Kidney (tissue), 22 donors: ENCODE measurements at places on chromosomes 13 and 19. TPM values are rescaled to one million over a fixed set of nuclear protein-coding genes. Genes with fewer than 3 reads are reported as not detected.

The CFAP97D2 gene
- total RNA-seq, result not detected

The TMEM59L gene
- 5.9 TPM for total RNA-seq

The ZNF296 gene
- 2.1 TPM for total RNA-seq

The C2CD4C gene
- 1.9 TPM for total RNA-seq

DNA sequence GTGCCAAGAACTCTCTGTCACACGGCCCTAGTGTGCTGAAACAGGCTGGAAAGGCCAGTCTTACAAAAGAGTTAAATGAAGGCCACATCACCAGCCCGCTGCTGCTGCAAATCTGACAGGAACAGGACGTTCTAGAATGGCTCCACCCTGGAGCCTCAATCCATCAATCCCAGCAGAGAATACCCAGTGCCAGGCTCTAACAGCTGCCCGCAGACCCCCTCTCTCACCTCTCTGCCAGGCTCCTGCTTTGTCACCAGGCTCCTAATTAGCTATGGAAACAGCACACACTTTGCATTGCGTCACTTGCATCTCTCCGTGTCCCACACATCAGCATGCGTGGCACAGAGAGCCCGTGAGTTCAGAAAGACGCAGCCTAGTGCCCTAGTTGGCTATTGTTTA, 314.1 kb downstream of the FOXO1 start:
- no peak overlapping the region for H3K27ac ChIP-seq
- no peaks in the 10 kb centered on the region for H3K36me3 ChIP-seq
- DNase-seq, result no peak
- H3K4me3 ChIP-seq, result no peak overlapping the region

DNA sequence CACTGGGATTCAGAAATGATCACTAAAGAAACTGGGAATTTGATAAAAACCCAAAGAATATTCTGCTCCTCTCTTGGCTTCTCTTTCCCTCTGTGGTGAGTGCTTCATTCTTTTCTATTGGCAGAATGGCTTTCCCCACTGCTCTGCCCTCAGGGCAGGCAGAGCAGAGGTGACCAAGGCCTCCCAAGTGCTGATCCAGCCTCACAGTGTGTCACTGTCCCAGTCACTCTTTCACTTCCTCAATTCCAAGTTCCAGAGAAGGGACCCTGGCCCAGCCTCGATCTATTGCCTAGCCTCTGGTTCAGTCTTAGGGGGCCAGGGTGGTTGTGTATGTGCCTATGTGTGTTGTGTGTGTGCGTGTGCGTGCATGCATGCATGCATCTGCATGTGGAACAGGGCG, 180.6 kb upstream of the TMTC4 start:
- H3K4me3 ChIP-seq, result no peak overlapping the region
- H3K36me3 ChIP-seq, result no peaks in the 10 kb centered on the region
- H3K27me3 ChIP-seq, result no peaks in the 10 kb centered on the region
- H3K4me1 ChIP-seq, result no peaks in the 10 kb centered on the region
- DNase-seq, result no peak
- no peak overlapping the region for H3K27ac ChIP-seq

DNA sequence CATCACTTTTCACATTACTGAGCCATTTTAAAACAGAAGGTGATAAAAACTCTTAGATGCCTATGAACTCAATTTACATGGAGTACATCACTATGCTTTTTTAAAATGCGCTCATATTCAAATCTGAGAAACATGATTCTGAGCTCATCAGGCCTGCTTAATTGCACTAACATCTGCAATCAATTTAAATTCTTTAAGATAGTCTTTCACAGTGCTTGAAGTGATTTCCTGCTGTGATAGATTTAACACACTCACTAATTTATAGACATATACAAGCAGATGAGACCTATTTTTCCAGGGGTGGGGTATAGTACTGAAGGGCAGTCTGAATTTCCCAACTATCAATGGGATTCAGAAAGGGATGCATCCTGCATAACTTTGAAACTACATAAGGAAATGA, 82.9 kb downstream of the DIAPH3 start:
- no peak for DNase-seq
- no peak overlapping the region for H3K4me3 ChIP-seq
- no peaks in the 10 kb centered on the region for H3K4me1 ChIP-seq
- H3K27me3 ChIP-seq, result no peaks in the 10 kb centered on the region
- H3K27ac ChIP-seq, result no peak overlapping the region

- DNase-seq, result no peak
- H3K4me3 ChIP-seq, result no peak overlapping the region
- H3K27me3 ChIP-seq, result no peaks in the 10 kb centered on the region
- no peaks in the 10 kb centered on the region for H3K4me1 ChIP-seq
These were observed 11.7 kb downstream of the UGGT2 start for GRCh38 chr13:96041326-96042110.

DNA sequence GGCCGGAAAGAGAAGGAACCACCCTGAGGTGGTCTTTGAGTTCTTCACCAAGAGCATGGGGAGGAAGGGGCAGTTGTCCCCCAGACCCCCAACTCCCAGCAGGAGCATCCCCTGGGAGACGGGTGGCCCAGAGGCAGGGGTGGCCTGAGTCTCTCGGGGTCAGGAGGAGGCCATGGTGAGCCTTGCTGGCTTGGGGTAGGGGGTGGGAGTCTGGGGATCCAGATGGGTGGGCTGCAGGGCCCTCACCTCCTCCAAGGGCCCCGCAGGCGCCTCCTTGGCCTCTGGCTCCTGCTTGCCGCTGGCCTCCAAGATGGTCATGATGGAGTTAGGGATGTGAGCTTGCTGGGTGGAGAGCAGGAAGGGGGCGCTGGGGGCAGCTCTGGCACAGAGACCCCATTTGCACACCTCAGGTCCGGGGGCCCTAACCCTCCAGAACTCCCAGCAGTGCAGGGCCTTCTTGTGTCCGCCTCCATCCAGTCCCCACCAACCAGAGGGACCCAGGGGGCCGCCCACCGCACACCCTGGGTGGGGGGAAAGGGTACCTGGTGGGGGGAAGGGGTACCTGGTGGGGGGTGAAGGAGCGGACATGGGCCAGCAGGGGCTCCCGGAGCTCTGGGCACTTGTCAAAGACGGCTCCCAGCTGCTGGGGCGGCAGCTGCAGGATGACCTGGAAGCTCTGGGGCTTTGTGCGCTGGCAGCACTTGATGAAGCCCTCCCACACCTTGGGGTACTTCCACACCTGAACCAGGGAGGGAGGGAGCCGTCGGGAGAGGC, 1.3 kb upstream of the RSPH6A start:
- H3K4me1 ChIP-seq, result no peaks in the 10 kb centered on the region
- no peak overlapping the region for H3K4me3 ChIP-seq
- no peaks in the 10 kb centered on the region for H3K27me3 ChIP-seq
- H3K36me3 ChIP-seq, result peaks cover 2% of the 10 kb centered on the region
- H3K27ac ChIP-seq, result no peak overlapping the region

DNA sequence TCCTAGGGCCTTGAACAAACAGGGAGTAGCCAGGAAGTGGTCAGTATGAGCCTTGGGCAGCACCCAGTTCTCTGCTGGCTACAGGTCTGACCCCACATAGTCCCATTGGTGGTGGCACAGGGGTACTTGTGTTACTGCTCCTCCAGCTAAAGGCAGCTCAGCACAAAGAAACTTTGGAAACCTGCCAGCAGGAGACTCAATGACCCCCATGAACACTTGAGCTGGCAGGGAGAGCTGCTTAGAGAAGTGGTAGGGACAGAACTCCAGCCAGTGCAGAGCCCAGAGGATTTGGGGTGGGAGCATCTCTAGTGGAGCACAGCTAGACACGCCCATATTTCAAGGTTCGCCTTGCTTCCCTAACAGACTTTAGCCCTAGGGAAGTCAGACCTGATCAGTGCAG, 10.4 kb upstream of the ZNF586 start:
- H3K36me3 ChIP-seq, result peaks cover 26% of the 10 kb centered on the region
- no peak overlapping the region for H3K27ac ChIP-seq
- no peaks in the 10 kb centered on the region for H3K27me3 ChIP-seq
- H3K4me1 ChIP-seq, result no peaks in the 10 kb centered on the region

DNA sequence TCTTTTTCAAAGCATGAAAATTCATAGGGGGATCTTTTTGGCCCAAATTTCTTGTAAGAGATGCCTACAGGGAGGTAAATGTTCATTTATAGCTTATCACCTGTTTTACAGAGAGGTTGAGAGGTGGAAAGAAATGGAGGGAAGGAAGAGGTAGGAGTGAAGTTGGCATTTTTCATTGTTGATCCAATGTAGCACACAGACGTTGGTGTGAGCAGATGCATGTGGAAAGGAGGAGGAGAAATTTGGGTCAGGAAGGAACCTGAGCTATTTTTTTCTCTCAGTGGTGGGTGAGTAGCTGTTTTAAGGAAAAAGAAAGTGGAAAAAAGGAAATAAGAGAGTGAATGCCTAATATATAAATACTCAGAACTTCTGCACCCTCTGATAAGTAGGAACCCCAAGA, 9.9 kb upstream of the SMIM17 start:
- H3K4me1 ChIP-seq, result no peaks in the 10 kb centered on the region
- no peaks in the 10 kb centered on the region for H3K27me3 ChIP-seq
- H3K4me3 ChIP-seq, result no peak overlapping the region
- no peak overlapping the region for H3K27ac ChIP-seq
- DNase-seq, result no peak

DNA sequence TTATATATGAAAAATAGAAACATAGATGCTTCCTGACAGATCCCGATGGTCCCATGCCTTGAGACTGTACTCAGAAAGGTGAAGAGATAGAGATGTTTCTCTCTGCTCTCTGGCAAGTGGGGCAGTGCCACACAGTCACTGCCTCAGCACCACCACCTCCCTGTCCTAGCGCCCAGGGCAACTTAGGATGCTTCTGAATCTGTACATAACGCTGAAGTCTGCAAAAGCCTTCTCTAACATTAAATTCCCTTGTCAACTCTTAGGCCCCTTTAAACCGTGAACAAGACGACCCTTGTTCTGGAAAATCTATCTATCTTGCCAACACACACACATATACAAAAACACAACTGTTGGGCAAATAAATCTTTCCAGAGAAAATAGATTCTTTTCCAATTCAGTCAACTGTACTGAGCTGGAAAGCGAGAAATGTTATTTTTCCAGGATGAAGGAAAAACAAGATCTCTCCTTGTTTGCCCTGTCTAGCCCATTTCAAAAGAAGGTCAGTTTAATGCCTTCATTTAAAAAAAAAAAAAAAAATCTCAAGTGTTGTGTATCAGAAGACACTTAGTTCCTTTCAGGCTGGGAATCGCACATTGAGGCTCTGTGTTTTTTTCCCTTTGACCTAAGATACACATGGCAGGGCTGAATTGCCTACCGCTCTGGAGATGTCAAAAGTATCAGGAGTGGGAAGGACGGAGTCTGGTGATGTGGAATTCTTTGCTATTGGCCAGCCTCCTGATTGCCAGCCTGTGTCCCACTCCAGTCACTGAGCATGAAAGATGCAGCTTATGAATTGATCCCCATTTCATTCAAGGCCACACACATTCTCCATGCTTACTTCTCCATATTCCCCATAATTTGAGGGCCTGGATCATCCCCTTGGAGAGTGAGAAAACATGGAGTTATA, 241.4 kb downstream of the LACC1 start:
- H3K27ac ChIP-seq, result no peak overlapping the region
- no peak overlapping the region for H3K4me3 ChIP-seq
- H3K27me3 ChIP-seq, result no peaks in the 10 kb centered on the region

GRCh38 chr19:41804336-41804735, 7.9 kb downstream of the CEACAM3 start:
- H3K27ac ChIP-seq, result no peak overlapping the region
- H3K4me3 ChIP-seq, result no peak overlapping the region
- no peaks in the 10 kb centered on the region for H3K36me3 ChIP-seq
- no peaks in the 10 kb centered on the region for H3K27me3 ChIP-seq

DNA sequence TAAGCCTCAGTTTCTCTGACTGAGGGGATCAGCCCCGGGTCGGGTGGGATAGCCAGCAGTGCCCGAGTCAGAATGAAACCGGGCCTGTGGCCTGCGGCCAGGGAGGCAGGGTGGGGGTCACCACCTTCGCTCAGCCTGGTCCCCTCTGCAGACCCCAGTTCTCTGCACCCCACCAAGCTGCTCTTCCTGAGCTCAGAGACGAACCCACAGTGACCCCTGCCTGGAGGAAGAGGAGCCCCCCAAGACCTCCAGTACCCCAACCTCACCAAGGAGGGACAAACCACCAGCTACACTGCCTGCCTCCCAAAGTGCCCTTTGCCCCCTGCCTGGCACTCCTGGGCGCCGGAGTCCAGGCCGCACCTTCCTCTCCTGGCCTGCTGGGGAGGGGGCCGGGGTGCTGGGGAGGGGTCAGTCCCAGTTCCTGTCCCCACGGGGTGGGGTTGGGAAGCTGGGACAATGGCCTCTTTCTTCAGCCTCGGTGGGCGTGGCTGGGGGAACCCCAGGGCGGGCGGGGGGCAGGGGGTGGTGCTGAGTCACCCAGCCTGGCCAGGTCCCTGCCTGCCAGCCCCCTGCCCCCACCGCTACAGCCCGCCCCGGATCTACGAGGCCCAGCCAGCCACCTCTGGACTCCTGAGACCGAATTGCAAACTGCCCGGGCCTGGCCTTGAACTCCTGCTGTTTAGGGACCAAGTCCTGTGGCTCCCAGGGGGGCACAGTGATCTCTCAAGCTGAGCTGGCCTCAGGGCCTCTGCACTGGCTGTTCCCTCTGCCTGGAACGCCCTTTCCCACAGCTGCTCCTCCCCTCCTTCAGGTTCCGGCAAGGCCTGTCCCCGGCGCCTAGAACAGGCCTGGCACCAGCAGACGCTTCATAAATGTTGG, 14.3 kb downstream of the ZBTB7A start:
- H3K27me3 ChIP-seq, result no peaks in the 10 kb centered on the region
- peak overlapping the region; percentile 13 for H3K4me3 ChIP-seq
- no peak for DNase-seq
- H3K36me3 ChIP-seq, result peaks cover 12% of the 10 kb centered on the region
- peak overlapping the region; percentile 53 for H3K27ac ChIP-seq

DNA sequence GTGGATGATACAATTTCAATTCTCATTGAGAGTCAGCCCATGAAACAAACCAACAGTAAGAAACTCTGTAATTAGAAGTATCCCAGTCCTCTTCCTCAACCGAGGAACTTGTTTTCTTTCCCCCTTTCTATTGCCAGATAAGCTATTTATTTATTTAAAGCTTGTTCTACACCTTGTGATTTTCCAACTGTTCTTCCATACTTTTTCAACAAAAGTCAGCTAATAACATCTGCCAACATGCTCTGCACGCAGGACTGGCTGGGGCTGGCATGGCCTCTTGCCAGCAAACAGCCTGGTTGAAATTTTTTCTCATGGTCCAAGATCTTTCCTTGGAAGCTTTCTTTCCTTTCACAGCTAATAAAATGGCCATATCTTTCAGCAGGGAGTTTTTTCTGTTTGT, 2.9 kb upstream of the IRS2 start:
- H3K4me1 ChIP-seq, result peaks cover 2% of the 10 kb centered on the region
- H3K4me3 ChIP-seq, result no peak overlapping the region
- no peaks in the 10 kb centered on the region for H3K27me3 ChIP-seq
- H3K27ac ChIP-seq, result no peak overlapping the region
- H3K36me3 ChIP-seq, result no peaks in the 10 kb centered on the region
- no peak for DNase-seq

DNA sequence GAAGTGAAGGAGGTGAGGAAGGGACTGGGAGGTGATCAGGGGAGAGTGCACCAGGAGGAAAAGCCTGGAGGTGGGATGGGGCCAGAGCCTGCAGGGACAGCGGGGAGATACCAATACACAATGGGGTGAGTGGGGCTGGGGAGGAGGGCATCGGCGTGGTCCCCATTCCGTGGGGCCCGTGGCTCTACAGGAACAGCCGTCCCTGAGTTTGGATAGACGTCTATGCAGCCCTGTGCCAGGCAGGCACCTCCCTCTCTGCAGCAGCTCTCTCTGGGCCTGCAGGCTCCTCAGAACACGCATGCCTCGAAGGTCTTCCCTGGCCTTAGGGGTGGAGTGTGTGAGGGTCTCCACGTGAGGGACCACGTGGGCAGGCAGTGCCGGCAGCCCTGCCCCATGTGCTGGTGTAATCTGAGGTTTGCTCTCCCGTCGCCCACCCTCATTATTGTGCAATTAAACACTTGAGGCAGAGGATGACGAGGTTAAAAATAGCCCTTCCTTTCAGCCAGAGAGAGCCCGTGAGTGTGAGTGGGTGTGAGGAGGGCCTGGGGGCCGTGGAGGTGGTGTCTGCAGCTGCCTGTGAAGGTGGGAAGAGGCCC, 16.5 kb downstream of the C2CD4C start:
- H3K36me3 ChIP-seq, result no peaks in the 10 kb centered on the region
- H3K27ac ChIP-seq, result no peak overlapping the region
- H3K4me1 ChIP-seq, result no peaks in the 10 kb centered on the region
- no peak for DNase-seq
